ENCODE measurements at places on chromosomes 5 and 9.

DNA sequence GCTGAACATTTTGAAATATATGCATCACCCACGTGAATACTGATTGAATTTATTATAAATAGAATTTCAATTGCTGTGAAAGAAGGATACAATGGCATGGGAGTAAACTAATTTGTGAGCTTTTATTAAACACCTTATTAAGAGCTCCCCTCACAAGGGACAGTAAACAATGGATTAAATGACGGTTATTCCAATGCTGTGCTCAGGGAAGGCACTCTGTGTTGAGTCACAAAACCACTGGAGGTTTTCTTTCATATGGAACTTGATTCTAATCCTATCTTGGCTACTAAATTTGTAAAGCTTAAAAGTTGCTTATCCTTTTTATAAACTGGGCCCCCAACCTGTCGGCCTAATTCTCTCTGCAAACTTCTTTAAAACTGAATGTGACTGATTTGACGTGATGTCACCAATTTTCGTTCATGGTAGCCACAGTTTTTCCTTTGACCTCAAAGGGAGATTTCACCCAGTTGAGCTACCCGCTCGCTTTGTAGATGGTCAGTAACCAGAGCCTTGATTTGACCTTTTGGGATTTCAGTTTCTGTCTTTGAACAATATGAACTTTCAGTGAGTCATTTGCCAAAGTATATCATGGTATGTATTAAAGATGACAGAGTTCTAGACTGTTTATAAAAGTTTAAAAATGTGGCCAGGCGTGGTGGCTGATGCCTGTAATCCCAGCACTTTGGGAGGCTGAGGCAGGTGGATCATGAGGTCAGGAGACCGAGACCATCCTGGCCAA is 61.3 kb upstream of the PIK3R1 start:
- DNase-seq, result no peak

DNA sequence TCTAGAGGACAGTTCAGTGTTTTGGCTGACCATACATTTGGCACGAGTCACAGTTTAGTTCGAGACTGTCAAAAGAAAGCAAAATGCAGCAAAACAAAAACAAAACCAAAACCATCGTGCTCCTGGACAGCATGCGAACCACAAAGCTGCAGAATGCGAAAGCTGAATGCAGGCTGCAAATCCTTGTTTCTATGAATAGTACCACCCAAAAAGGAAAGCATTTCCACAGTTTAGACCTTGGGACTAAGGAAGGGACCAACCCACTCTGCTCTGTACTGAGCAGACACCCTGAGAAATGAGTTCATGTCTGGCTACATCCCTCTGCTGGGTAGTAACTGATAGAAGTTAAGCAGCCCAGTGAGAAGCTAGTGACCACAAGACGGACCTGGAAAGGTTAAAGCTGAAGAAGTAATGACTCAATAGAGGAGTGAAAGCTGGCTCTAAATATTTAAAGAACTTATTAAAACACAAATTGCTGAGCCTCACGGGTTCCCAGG is 3.9 kb downstream of the GCNT4 start:
- no peak for DNase-seq

DNA sequence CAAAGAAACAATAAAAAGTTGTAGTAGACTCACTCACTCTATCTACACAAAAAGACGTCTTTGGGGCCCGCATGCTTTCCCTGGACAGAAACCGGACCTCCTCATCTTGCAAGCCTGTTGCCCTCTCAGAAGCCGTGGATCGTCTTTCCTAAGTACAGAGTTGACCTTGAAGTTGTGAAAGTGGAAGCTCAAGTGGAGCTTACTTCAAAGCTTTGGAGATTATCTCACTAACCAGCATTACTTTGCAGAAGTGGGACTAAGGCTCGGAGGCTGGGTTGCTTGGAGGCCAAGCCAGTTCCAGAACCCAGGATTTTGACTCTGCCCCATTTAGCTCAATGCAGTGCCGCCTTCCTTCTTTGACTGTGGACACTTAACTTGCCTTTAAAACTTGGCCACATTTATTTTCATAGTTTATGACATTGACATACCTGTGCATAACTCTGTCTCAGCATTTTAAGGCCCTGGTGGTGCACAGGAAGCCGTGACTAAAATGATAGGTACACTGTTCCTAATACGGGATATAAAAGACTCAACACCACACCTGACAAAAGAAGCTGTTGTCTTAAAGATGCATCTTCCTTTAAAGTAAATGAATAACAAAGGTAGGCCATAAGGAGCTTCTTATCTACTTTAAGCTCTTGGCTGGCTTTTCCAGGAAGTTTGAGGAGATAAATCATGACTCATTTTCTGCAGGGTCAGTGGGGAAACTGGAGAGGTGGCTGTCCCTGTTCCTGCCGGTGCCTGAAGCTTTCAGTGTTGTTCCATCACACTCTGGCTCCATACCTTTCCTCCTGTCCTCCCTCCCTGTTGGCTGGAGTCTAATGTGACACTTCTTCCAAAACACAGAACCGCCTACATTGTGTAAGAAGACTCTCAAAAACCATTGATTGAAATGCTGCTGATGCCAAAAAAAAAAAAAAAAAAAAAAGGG is 10.7 kb downstream of the SLC25A25 start:
- no peak for DNase-seq

DNA sequence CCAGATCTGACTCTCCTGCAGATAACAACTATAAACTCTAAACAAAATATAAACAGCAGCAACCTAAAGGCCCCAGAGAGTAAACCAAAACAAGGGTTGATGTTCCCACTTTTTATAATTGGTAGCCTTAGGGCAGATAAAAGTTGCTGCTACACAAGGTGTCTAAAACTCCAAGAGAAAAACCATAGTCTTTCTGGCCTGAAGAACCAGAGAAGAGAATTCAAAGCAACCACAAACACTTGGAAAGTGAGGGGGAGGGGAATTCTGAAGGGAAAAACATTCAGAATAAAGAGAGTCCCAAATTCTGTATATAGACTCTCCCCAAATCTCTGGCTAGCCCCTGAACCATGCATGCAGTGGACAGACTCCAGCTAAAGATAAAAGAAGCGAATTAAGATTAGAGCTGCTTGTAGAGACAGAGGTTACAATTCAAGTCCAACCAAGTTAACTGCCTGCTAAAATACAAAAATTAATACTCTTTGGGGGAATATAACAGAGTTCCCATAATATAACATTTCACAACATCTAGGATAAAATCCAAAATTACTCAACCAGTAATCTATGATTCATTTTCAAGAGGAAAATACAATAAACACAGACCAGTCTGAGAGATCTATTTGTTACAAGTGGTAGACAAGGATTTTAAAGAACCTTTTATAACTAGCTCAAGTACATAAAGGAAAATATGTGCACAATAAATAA is 37.5 kb upstream of the RGMB start:
- DNase-seq, result no peak

DNA sequence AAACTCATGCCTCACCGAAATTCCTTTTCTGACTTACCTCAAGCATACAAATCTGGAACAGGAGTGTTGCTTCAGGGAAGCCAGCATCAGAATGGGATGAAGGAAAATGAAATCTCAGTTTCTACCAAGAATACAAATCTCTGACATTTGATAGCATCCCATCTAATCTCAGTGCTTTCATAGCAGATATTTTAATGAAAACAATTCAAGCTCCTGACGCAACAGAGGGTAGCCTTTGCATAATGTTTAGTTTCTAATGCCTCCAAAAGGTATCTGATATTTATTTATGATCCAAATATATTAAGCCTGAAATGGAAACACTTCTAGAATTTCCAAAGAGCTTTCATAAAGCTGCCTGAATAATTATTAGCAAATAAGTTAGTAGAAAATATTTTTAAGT is 251.4 kb downstream of the DEPDC1B start:
- DNase-seq, result no peak
